Activated CD4-positive, alpha-beta T cell treated with anti-CD3 and anti-CD28 coated beads, Interleukin-2, amount 10 ng/mL, durations not matched to agents 7 days and 5 days (primary cell): ENCODE measurements at places on chromosomes 12 and 14. TPM values are rescaled to one million over a fixed set of nuclear protein-coding genes. Genes with fewer than 3 reads are reported as not detected.

DNA sequence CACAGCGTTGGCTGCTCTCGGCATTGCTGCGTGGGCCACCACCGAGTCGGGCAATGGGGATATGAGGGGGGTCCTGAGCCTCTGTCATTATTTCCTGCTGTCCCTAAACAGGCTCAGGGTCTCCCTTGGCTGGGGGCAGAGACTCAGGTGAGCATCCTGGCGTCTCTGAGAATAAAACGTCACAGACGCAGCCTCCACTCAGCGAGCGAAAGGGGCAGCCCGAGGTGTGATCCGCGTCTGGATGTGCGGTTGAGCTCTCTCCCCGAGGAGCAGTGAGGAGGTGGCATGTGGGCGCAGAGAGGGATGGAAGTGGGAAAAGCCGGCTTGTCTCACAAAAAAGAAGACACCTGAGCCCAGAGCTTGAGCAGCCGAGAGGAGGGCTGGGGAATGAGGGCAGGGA, 62.6 kb downstream of the GALNT9 start:
- no peak for DNase-seq

GRCh38 chr12:74903522-74903921, 306.1 kb downstream of the KCNC2 start:
- DNase-seq: no peak

DNA sequence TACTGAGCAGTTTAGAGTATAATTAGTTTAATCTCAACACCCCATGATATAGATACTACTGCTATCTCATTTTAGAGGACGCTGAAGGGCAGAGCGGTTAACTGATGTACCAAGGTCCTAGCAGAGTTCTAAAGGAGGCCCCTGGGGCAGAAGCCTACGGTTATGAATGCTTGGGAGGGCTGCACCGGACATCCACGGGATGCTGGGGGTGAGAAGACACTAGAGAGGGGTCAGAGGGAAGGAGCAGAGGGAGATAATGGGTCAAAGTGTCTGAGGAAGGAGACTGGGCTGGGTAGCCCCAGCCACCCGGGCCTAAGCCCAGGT, 1.6 kb upstream of the ACTR6 start:
- no peak for DNase-seq

DNA sequence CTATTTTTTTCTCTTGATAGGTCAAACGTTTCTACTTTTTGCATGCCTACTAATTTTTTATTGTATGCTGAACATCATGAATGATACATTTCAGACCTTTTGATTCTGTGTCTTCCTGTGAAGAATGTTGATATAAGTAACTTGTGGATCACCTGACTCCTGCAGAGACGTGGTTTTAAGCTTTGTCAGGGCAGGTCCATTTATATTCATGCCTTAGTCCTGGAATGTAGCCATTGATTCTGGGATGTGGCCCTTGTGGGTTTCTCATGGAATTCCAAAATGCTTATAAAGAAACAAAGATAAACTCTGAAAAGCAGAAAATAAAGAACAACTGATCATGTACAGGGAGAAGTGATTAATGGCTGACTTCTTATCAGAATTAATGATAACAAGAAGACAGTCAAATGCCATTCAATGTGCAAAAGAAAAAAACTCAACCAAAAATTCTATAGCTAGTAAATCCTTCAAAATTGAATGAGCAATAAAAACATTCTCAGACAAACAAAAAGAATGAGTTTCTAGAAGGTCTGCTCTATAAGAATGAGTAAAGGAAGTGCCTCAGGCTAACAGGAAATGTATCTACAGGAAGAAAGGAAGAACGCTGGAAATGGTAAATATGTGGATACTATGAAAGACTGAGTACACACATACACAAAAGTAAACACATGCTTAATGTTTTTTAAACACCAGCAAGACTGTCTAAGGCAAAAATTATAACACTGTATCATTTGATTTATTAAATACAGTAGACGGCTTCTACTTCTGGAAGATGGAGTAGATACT, 284.8 kb upstream of the DIO3 start:
- DNase-seq: no peak

- no peak for DNase-seq
These were observed 21.0 kb upstream of the ACSM4 start for GRCh38 chr12:7282844-7283243.

GZMH gene
- total RNA-seq: 1.9 TPM

OR6C2 gene
- total RNA-seq: not detected

GRCh38 chr12:26157001-26157400, 32.2 kb upstream of the BHLHE41 start:
- no peak for DNase-seq

- no peak for DNase-seq
These were observed 274.1 kb upstream of the DAAM1 start for GRCh38 chr14:58914279-58914855.
